Ecto neural progenitor cell (in vitro differentiated cells): ENCODE measurements at places on chromosomes 1 and 21.

- no peak for DNase-seq
These were observed 14.6 kb downstream of the BLACAT1 start for GRCh38 chr1:205441318-205441633.

GRCh38 chr1:5596651-5597050, 395.6 kb downstream of the NPHP4 start:
- peak; percentile 42 for DNase-seq

- no peak for DNase-seq
These were observed 375.3 kb upstream of the C1orf87 start for GRCh38 chr1:60448850-60449249.

- DNase-seq = no peak
These were observed 2.6 kb upstream of the FCRLB start for GRCh38 chr1:161718559-161719324.

DNA sequence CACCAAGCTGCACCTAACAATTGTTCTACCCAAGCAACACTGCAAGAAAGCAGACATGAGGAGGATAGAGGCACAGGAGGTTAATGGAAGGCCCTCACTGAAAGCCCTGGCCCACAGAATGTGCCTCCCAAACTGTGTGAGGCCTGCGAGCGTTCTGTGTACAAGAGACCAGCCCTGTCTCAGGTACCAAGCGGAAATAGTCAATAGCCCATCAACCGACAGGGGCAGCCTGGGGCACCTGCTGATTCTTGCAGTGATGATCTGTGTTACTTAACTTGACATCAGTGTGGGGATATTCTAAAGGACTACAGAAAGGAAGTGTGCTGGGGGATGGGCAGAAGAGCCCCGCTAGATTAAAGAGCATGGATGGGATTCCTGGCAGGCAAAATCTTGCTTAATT, 392.4 kb downstream of the KCNH1 start:
- no peak for DNase-seq

GRCh38 chr1:227774821-227775661, 39.8 kb downstream of the SNAP47 start:
- no peak for DNase-seq

- DNase-seq = no peak
These were observed 3.4 kb downstream of the ILF2 start for GRCh38 chr1:153667439-153667838.

DNA sequence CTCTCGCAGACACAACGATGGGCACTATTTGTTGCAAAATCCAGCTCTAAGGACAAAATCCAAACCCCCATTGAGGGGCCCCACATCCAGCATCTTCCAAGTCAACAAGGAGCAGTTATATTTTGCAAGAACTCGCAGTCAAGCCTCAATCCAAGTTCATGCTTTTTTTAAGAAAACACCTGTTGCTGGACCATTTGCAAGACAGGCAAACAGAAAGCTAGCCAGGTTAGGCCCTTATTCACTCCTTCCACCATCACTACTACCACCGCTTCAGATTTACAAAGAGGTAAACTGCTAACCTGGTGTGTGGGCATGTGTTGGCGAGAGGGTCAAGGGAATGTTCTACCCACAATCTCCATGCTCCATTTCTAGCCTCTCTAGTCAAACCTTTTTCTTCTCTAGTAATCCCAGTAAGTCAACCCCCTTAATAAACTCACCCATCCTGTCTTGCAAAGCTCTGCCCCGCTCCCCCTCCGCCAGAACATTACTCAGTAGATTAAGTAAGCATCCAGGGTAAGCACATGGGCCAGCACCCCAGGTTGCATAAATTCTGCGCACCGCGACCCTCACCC, 703 bp downstream of the ERI3 start:
- DNase-seq = no peak

DNA sequence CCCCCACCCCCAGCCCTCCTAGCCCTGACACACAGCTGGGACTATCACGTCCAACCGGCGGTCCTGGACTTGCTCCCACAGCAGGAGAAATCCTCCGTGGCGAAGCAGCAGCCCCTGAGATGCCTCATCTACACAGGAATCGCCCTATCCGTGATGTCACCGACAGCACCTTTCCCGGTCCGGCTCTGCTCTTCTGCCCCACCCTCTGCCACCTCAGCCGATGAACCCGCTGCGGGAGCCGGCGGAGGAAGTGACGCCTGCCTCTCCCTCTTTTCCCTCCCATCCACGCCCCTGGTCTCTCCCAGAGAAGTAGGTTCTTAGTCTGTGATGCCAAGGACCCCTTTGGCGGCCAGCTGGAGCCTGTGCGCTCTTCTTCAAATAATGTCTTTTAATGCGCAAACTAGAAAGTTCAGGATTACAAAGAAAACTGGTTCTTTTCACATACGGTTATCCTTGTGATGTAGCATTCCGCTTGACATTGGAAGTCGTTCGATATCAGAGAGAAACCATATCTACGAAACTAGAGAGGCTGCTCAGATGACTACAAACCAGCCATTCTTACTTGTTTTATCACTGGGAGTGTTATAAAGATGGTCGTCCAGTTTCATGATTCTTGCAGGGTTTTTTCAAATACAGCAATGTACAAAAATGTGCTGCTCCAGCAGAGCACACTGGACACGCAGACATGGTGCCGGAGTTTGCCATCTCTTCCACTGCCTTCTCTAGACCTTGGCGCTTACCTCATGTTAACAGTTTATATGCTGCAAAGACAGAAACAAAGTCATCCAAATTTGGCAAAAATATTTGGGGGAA, 120.3 kb downstream of the PPIAL4G start:
- peak; percentile 57 for DNase-seq

GRCh38 chr1:213623064-213623581, 364.6 kb upstream of the PROX1 start:
- DNase-seq = no peak

DNA sequence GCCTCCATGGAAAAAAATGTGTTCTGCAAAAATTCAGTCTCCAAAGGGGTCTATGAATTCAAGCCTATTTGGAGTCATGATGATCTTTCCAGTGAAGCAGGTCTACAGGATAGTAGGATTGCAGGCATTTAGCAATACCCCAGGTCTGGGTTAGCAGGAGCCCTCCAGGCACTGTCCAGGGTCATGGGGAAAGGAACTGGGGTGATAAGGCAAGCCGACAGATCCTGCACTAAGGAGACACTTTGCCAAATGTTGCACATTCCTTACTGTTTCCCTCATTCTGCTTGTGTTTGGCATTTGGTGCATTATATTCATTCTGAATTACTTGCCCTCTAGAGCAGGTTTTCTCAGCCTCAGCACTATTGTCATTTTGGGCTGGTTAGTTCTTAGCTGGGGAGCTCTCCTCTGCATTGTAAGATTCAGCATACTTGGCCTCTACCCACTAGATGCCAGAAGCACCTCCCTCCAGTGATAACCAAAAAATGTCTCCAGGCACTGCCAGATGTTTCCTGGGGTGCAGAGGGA, 333.3 kb upstream of the PLXNA2 start:
- DNase-seq = no peak

- no peak for DNase-seq
These were observed 682.4 kb upstream of the ADAMTS5 start for GRCh38 chr21:27649323-27649722.

- no peak for DNase-seq
These were observed 16.8 kb upstream of the SMYD2 start for GRCh38 chr1:214264196-214264595.

GRCh38 chr1:169527451-169528214, 41.9 kb upstream of the SLC19A2 start:
- DNase-seq = no peak

DNA sequence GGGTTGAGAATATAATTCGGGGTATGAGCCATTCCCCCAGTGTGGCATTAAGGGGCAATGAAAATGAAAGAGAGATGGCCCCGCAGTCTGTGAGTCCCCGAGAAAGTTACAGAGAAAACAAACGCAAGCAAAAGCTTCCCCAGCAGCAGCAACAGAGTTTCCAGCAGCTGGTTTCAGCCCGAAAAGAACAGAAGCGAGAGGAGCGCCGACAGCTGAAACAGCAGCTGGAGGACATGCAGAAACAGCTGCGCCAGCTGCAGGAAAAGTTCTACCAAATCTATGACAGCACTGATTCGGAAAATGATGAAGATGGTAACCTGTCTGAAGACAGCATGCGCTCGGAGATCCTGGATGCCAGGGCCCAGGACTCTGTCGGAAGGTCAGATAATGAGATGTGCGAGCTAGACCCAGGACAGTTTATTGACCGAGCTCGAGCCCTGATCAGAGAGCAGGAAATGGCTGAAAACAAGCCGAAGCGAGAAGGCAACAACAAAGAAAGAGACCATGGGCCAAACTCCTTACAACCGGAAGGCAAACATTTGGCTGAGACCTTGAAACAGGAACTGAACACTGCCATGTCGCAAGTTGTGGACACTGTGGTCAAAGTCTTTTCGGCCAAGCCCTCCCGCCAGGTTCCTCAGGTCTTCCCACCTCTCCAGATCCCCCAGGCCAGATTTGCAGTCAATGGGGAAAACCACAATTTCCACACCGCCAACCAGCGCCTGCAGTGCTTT, 9.4 kb downstream of the PROX1 start:
- DNase-seq = no peak

DNA sequence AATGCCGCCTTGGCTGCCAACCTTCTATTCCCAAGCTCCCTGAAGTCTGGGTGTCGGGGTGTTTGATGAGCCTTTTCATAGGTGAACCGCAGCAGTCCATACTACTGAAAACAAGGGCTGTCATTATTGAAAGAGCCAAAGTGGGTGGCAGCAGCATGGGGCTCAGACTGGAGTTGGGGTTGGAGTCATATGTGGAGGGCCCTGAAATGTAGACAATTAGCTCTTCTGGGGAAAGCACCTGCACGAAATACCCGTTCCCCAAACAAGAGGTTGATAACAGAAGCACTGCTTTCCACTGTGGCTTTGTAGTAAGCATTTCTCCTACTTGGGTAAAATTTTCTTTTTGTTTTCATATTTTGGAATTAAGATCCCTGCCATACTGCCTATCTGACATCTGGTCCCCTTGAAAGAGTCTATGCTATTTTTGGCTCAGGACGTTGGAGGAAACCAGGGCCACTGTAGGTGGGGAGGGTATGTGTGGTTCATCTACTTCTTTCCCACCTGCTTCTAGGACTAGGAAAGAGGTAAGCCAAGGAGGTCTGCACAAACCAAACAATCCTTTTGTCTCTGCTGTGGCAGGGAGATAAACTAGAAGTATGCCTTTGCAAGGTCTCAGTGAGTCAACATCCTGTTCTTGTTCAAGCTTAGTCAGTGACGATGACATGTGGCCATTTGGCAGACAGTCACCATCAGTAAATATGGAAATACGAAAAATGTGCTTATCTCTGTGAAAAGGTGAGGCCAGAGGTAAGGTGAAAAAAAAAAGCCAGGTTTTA, 197.0 kb upstream of the UBE2U start:
- DNase-seq = no peak
